ENCODE measurements at places on chromosomes 2 and 18.

DNA sequence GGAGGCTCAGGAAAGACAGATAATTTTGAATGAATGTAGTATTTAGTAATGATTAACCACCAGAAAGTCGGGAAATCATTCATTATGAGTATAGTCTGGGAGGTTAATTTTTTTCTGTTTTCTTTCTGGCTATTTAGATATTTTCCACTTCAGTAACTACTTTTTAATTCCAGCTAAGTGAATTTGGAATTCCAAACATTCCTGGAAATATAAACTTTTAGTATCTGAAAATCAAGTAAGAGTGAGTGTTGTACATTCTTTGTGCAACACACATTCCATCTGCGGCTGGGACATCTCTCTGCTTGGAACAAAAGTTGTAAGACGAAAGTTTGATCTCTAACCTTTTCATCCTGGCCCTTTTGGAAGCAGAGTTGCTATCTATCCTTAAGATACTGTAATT, 275.7 kb upstream of the SPRED2 start:
- DNase-seq = no peak

- no peak for DNase-seq
These were observed 6.8 kb downstream of the DNAJB2 start for GRCh38 chr2:219285894-219286425.

DNA sequence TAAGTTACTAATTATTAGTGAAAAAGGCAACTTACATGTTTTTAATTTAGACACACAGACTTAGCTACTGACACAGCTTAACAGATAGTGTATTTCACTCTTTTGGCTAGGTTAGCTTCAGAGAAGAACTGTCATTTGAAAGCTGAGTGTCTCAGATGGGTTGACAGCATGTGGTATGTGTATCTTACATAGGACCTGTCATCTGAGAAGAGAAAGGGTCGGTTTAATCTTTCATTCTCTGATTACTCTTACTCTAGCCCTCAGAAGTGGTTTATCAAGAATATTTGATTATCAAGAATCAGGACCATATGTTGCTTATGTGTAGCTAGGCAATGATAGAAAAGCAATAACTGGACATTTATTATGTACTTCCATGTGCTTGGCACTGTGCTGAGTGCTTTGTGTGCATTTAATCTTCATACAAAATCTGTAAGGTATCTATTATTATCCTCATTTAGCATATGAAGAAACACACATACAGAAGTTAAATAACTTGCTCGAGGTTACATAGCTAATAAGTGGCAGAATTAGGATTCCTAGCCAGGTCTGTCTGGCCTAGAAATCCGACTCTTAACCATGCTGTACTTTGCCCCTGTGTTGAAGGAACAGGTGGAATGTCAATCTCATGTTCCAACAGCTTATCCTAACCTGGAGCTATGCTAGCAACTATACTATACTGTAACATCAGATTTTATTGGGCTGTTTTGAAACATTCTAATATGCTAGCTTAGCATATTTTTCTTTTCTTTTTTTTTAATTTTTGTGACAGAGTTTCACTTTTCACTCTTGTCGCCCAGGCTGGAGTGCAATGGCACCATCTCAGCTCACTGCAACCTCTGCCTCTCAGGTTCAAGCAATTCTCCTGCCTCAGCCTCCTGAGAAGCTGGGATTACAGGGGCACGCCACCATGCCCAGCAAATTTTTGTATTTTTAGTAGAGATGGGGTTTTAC, 28.4 kb downstream of the CFLAR start:
- DNase-seq = no peak

DNA sequence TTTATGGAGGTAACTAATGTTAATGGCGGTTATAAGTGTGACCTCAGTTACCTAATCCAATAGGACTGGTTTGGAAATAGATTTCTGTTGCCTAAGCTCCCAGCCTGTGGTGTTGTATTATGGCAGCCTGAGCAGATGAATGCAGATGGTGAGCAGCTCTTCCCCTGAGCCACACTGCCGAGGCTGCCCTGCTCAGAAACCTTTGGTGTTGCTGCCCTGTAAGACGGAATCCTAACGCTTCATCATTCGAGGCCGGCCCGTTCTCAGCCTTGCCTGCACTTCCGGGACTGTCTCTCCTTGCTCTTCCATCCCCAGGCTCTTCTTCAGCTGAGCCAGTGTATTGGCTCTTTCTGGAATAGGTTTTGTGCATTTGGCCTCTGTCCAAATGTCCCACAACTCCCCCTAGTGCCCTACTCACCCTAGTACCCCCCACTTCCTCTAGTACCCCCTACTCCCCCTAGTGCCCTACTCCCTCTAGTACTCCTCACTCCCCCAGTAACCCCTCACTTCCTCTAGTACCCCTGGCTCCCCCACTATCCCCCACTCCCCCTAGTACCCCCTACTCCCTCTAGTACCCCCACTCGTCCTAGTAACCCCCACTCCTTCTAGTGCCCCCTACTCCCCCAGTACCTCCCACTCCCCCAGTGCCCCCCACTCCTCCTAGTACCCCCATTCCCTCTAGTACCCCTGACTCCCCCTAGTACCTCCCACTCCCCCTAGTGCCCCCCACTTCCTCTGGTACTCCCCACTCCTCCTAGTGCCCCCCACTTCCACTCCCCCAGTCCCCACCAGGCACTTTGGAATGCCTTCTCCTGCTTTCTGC, 106.0 kb upstream of the TAF1B start:
- no peak for DNase-seq

GRCh38 chr2:226799211-226799975, at the start of gene IRS1:
TSS of gene IRS1 (minus strand) at chr2:226799820. CDS start at chr2:226798738, 1,082 bp downstream.
- DNase-seq = peak; percentile 38

DNA sequence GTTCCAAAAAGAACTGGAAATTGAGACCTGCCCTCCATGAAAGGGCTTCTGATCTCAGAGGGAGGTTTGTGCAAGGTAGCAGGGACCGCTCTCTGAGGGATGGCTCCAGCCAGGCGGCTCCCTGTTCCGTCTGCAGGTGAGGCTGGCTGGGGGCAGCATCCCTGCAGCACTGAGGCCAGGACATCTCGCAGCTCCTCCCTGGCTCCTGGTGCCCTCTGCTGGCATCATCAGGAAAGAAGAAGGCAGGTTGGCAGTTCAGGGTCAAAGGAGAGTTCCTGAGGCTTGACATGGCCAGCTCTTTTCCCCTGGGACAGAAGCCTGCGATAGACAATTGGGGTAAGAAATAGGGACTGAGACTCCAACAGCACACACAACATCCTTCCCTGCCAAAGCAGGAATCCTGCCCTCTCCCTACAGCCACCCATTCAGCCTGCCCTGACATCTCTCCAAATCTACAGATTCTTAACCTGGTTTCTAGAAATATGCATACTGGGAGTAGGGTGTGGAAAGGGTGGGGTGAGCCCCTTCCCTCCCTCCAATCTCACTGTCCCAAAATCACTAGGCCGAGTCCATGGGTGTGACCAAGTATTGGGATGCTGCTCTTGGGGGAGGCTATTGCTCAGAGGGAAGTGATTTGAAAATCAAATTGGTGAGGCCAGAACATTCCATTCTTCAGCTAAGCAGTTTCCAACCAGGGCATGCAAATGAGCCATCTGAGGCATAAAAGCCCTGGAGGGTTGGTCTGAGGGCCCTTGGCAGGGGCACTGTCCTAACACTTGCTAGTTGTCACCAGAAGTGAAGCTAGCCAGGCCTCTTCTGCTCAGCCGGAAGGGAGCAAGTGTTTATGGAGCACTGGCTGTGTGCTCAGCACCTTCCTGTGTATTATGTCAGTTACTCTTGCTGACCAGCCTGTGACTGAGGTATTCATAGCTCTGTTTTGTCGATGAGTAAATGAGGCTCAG, 185.4 kb downstream of the TFCP2L1 start:
- DNase-seq = no peak

DNA sequence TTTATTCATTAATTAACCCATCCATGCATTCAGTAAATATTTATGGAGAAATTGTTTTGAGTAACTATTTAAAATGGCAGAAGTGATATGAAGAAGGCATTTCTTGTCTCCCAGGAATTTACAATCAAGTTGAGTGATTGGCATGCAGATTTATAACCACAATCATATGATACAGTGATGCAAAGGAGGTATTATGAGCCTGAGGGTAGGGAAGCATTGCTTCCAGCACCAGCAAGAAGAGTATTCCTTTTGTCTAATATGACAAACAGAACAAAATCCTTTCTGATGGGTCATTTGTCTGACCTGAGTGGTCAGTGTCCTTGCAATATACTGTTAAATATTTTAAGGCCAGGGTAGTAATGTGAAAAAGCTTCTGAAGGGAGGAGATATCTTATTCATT, 244.2 kb upstream of the RGPD4 start:
- no peak for DNase-seq
